ENCODE measurements at places on chromosomes 11 and 22.

- no peak for DNase-seq
These were observed 8.6 kb downstream of the OR6M1 start for GRCh38 chr11:123797541-123797940.

DNA sequence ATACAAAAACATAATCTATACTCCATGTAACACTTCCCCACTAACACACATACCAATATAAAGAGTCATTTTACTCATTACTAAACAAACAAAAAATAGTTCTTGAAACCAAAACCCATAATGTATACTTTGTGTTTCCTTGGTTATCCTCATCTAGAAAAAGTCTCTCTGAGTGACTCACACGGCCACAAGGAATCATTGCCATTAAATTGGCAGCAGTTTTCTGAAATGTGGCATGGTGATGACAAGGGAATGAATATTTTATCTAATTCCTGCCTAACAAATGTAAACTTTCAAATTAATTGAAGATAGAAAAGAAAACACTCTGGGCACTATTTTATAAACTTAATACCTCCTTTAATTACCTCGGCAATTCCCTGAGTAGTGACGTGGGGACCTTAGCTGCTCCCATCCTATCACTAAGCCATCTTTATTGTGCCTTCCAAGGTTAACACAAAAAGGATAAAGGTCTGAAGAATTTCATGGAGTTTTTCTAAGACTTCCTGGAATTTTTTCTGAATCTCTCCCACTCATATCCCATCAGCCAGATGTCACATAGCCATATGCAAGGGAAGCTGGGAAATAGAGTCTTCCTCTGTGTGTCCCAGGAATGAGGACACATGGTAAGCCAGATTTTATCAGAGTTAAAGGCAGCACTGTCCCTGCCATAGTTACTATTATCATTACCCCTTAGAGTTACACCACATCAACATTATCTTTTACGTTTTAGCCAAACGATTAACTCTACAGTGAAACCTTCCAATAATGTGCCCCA, 857.2 kb upstream of the TENM4 start:
- no peak for DNase-seq

- DNase-seq, result no peak
These were observed 13.1 kb upstream of the CHRNA10 start for GRCh38 chr11:3684129-3684818.

DNA sequence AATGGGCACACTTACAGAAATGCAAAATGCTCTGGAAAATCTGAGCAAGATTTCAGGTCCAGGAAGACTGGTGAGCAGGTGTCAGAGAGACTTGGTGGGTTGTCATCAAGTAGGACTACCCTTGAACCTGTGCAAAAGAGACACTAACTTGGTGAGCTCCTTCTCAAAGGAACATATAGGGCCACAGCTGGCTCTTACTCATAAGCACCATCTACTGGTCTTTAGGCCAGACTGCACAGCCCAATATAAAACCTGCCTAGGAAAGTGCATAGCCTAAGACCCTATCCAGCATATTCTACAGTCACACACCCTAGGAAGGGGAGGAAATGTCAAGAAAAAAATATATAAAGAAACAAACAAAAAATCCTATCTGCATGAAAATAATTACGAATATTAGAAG, 18.2 kb upstream of the OR10W1 start:
- no peak for DNase-seq

DNA sequence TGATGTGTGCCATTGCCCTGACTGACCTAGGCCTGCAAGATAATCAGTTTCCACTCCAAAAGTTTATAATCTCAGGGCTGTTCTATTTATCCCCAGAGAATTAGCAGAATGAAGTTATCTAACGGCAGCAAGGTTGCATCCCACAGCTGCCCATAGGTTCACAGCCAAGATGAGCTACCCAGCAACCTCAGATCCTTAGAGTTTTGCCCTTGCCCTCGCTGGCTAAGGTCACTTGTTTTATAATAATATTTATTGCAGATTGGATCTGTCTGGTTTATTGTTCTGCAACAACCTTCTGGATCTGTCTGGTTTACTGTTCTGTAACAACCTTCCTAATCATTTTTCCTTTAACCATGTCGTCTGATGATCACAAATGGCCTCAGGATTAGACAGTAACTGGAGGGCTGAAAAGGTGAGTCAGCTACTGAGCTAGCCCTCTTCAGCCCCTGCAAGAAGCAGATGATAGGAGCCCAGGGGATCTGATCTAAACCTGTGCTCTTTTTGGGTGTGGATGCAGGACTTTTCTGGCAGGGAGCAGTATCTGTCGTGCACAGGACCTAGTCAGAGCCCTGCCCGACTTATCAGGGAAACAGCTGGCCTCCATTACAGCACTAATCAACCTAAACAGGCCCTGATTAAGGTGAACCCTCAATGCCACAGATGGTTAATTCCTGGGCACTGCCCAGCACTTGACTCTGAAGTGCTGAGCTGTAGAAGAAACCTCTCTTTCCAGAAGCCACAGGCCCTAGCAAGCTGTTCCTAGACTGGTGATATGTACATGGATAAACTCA, 642.9 kb upstream of the KIRREL3 start:
- DNase-seq, result no peak

GRCh38 chr22:39917197-39917643, 16.3 kb downstream of the GRAP2 start:
- no peak for DNase-seq

DNA sequence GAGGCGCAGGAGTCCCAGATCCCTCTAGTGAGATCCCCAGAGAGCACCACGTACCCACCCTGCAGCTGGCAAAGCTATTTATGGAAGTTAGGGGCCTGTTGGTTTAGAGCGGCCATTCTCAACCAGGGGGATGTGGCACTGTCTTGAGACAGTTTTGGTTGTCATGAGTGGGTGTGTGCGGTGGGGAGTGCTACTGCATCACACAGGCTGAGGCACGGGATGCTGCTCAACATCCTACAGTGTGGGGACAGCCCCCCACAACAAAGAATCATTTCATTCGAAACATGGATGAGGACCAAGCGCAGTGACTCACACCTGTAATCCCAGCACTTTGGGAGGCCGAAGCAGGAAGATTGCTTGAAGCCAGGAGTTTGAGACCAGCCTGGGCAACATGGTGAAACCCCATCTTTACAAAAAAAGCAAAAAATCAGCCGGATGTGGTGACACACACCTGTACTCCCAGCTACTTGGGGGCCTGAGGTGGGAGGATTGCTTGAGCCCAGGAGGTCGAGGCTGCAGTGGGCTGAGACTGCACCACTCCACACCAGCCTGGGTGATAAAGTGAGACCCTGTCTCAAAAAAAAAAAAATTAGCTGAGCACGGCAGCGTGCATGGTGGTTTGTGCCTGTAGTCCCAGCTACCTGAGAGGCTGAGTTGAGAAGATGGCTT, 28.2 kb downstream of the GGT5 start:
- no peak for DNase-seq

DNA sequence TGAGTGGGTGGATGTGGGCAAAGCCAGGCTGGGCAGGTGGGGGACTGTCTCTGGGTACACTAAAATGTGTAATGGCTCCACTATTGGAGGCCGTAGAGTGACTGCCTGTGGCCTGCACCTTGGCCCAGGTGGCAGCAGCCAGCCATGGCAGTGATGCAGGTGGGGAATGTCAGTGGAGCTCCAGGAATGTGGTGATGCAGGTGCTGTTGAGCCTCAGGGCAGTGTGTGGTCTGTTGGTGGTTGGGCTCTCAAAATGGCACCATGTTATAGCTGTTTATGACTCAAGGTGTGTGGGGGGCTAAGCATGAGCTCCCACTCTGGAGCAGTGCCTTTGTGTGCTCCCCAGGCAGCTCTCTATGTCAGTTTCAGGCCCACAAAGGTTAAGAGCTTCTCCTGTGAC, 40.2 kb upstream of the CCDC90B start:
- DNase-seq, result no peak

GRCh38 chr11:19715373-19715772, 2.7 kb downstream of the NAV2 start:
- no peak for DNase-seq

GRCh38 chr11:37456746-37457145, 858.7 kb upstream of the RAG2 start:
- no peak for DNase-seq
